Globus pallidus (tissue), 1 donor: ENCODE measurements at places on chromosomes 3 and 15.

- no peak for DNase-seq
Observed at GRCh38 chr15:52803108-52803466, 13.0 kb upstream of the ONECUT1 start.

DNA sequence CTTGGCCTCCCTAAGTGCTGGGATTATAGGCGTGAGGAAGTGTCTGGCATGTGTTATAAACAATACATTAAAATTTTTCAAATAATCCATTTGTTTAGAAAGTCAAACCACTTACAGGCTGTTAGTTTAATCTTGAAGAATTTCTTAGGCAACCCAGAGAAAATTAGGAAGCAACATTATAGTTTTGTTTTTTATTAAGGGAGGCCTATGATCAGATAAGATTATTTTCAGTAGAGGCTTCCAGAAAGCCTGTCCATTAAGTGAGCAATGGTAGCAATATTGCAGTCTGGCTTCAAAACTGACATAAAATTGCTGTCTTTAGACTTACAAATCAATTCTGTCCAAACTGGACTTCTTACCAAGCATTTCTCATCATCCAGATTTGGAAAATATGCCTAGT is 49.6 kb downstream of the CD47 start:
- no peak for DNase-seq

DNA sequence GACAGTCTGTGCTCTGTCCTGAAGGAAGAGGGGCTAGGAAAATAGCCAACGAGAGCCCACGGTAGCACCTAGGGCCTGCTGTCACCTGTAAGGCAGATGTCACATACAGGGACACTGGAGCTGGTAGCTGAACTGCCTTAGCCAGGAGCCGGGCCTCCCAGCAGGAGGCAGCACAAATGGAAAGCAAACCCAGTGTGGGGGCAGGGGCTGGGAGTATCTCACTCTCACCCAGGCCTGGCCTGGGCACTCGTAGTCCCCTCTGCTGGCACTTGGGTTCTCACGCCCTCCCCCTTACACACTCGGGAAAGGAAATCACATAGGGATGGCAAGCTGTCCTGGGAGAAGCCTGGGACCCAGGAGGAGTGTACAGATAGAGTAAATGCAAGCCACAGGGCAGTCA is 173.1 kb upstream of the CHRNA7 start:
- DNase-seq = no peak

GRCh38 chr15:64157599-64158125 is 5.2 kb downstream of the PPIB start:
- DNase-seq = no peak

GRCh38 chr3:112894258-112894657 is 47.6 kb upstream of the CD200R1L start:
- DNase-seq = no peak

- no peak for DNase-seq
Observed at GRCh38 chr3:42276141-42277132, 10.5 kb upstream of the CCK start.

DNA sequence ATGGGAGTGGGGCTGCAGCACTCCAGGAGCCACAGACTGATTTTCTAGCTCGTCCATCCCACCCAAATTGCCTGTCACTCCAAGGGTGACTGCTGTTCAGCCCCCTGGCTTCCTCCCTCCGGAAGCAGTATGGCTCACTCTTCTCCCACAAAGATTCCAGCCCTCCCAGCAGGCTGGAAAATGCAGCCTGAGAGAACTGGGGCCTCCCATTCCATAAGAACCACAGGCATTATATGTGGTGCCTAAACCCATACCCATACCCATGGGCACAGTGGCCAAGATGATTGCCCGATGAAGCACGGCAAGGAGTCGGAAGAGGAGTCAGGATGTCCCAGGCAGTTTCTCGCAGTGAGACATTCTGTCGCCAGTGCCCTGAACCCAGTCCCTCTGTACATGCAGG is 6.0 kb upstream of the VILL start:
- no peak for DNase-seq

GRCh38 chr15:70833861-70834765 is 19.8 kb downstream of the LARP6 start:
- DNase-seq = no peak

DNA sequence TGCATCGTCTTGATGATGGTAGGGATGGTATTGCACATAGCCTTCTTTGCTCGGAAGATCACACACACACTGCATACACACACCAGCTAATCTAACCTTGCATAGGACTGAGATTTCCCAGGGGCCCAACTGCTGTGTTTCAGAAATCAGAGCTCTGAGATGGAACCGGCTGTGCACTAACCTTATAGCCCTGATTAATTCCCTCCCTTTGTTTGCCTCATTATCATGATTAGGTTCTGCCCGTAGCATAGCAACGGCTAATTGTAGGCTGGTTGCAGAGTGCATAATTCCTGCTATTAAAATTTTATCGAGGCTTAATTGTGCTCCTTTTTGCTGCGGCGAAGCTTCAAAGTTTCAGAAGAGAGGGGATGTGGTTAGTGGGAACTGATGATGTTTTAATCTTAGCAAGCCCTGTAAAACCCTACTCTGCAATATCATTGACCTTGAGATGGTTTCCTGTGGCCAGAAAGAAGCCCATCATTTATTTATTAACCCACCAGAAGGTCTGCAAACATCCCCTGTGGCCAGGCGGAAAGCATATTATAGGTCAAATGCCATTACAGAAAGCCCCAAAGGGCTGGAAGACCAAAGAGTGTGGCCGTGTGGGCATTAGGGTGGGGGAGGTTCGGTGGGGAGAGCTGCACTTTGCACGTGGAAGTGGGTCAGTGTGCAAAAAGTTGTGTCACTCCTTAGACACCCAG is 56.2 kb upstream of the GLCE start:
- DNase-seq = no peak

DNA sequence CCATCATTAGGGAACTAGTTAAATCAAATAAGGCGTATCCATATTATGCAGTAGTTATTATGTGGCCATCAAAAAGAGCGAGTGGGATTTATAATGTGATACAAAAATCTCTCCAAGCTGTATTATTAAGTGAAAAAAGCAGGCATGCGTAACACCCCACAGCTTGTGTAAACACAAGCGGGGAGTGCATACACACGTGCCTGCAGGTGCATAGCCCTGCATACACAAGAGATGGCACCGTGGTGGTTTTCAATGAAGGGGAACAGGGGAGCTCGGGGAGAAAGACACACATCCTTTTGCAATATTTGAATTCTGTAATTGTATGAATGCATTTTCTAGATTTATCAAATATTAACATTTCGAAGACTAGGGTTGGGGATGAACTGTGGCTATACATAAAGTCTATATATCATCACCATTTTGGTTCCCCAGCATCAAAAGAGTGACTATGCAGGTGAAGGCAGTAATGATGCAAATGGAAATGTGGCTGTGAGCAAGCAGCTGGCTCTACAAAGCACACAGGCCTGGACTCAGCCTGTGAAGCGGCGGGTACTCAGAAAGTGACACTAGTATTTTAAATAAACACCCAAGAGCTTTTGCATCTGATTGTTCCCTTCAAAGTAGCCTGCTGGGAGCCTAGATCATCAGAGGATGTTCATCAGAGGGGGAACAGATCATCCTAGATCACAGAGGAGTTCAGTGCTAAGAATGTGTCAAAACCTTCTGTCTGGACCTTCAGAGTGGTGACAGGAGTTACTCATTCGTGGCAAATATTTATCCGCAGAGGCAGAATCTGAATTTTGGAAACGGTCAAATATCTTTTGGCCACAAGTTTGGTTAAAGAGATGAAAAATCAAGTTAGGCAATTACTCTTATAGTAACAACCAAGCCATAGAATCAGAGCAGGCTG is 9.4 kb upstream of the KIF7 start:
- no peak for DNase-seq

- DNase-seq = no peak
Observed at GRCh38 chr3:114721209-114721608, 425.9 kb downstream of the ZBTB20 start.

- DNase-seq = no peak
Observed at GRCh38 chr3:136074546-136075170, 109.1 kb downstream of the PPP2R3A start.

GRCh38 chr3:66836363-66837152 is 161.5 kb upstream of the KBTBD8 start:
- DNase-seq = peak; percentile 53

GRCh38 chr3:32869513-32870047 is 51.8 kb downstream of the TRIM71 start:
- no peak for DNase-seq

- DNase-seq = no peak
Observed at GRCh38 chr3:47849699-47850563, 47.0 kb downstream of the DHX30 start.

GRCh38 chr3:166582236-166582635 is 745.0 kb upstream of the BCHE start:
- DNase-seq = no peak

- peak; percentile 17 for DNase-seq
Observed at GRCh38 chr3:12194209-12194608, 35.5 kb upstream of the TIMP4 start.

DNA sequence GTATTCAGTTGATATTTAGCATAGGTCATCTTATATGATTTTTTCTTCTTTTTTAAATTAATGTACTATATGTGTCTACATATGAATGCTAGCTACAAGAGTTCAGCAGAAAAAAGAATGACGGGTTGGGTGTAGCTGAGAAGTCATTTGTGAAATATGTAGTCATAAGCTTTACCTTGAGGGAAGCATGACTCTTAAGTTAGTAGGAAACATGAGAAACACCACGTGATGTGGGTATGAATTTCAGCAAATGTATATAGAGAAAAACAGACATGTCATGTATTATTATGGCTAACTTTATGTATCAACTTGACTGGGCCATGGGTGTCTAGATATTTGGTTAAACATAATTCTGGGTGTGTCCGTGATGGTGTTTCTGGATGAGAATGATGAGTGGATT is 125.0 kb downstream of the RAP2B start:
- DNase-seq = no peak

GRCh38 chr15:101316529-101316928 is 21.5 kb upstream of the SNRPA1 start:
- DNase-seq = no peak

DNA sequence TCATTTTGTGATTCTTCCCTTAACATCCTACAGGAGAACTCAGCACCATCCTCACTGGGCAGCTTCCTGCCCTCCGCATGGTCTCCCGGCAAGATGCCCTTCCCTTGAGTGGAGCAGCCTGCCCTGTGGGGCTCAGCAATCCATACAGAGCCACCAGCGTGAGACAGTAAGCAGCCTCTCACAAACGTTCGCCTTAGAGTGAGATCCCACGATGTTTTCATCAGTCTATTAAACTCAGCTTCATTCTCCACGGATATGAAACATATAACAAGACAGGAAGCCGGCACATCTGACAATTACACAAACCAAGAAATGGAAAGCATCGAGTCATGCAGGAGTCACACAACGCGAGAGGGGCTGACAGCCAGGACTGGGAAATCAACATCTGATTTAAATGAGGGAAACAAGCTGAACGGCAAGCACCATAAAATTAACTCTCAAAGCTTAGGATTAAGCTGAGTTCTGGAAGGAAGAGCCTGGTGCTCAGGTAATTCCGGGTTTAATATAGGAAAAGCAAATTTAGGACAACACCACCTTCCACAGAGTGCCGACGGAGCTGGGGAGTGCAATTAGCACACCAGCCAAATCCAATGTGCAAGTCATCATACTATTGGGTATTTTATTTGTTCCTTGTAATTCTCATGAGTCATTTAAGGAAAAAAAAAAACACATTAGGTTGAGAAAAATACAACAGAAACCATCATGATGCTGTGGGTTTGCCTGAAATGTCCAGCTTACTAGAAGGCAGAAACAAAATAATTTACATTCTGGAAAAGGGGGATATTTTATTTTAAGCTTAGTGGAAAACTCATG is 272.0 kb downstream of the OCA2 start:
- DNase-seq = no peak

DNA sequence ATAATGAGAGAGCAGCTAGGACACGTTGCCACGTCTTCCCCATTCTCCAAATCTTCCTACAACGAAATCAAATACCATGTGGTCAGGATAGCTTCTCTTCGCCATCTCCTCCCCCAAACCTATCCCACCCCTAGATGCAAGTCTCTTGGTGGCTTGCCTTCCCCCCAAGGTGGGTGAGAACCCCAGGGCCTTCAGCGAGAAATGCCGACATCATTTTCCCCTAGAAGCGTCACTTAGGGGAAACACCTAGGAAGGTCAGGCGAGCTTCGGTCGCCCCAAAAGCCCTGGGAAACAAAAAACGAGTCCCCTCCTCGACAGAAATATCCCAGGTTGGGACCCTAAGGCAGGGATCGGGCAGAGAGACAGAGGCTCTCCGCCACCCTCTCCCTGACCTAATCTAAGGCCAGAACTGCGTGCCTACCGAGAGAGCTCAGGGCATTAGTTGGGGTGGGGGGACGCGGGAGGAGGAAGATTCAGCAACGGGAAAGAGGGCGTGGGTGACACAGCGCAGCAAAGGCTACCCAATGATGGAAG is 502 bp downstream of the DPH3 start:
- no peak for DNase-seq

GRCh38 chr3:183212565-183212964 is 40.5 kb upstream of the B3GNT5 start:
- DNase-seq = peak; percentile 61

GRCh38 chr15:61196711-61197586 is 32.2 kb downstream of the RORA start:
- no peak for DNase-seq

GRCh38 chr15:49036650-49037545 is 9.3 kb downstream of the SECISBP2L start:
- DNase-seq = no peak

DNA sequence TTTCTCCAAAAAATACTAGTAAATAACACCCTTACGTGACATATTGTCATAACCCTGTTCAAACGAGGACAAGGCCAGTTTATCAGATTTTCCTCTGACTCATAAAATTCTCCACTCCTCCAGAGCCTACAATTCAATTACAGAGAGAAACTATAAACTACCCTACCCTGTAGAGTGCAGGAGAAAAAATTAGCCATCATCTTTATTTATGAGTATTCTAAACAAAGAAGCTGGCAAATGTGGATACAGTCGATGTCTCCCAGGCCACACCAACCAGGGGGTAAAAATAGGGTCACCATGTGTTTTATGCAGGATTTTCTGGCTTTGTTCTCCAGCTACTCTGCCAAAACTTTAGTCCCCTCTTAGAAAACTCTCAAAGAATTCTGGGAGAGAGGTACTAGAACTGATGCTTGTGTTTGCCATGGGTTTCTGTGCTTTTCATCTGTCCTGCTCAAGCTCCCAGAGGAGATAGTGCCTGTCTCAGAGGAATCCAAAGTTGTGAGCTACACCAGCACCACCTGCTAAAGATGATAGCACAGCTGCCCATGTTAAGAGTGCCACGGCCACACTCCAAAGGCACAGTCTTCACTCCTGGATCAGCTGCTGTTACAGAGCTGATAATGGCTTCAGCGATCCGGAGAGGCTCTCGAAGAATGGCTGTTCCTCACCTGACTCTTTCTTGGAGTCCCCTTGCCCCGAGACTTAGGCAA is 150.2 kb downstream of the IMPG2 start:
- no peak for DNase-seq

GRCh38 chr3:42701371-42702065 is 1.1 kb downstream of the HHATL start:
- DNase-seq = peak; percentile 95

- no peak for DNase-seq
Observed at GRCh38 chr15:34185666-34186065, 24.2 kb downstream of the KATNBL1 start.
